WTC11 (cell line): ENCODE measurements at places on chromosomes 13 and 19.

DNA sequence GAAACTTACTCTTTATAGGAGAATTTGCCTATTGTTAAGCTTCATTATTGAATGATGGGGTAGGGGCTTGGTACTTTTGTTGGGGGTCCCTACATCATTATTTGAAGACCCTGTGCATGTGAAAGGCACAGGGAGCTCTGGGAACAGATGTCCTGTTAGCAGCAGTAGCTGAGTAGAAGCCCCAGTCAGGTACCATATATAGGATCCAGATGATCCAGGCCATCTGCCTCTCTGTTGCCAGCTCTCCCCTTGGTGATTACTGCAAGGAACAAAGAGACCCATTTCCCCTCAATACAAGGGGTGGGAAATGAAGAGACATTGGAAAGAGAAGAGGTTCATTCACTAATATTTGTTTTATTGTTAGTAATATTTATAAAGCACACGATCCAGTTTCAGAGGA is 4.4 kb upstream of the MTMR6 start:
- no peak for DNase-seq

- DNase-seq = no peak
Observed at GRCh38 chr13:25001476-25002206, 94.3 kb upstream of the PABPC3 start.

DNA sequence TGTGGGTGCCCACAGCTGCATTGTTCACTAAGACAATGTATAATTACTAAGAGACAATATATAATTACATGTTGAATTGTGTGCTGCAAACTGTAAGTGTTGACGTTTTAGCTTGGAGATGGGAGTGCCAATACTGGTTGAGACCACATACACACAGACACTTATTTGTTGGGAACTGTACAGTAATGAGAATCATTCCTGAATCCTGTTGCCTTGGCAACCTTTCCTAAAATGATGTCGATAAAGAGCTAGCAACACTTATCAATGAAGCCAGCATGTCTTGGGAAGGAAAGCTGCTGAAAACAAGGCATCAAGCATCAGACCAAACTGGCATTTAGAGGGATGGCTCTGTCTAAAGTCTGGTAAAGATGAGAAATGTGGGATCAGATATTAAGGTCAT is 51.3 kb downstream of the PCDH8 start:
- DNase-seq = no peak

GRCh38 chr19:1080360-1081161 is 13.6 kb downstream of the ARHGAP45 start:
- DNase-seq = no peak

DNA sequence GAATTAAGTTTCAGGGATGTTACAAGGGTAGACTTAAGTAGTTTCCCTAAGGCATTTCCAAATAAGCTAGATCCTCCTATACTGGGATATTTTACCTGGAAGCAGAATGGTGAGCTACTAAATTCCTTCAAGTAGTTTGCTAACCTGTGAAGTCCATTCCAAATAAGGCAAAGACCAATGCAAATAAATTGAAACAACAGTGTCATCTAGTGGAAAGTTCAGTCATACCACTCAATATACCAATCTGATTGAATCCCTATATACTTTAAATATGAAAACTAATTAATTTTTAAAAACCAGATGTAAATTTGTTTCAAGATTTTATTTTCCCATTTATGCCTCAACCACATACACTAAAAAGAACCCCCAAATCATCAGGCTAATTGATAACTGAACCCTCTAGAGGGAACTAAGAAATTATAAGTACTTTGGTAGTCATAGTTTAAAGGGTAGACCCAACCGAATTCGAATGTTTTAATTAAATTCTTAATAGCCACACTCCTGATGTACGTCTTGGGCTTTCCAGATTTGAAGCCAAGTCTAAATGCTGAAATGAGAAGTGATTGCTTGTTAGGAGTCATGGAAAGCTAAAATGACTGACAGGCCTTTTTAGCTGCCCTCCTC is 223.7 kb downstream of the TBC1D4 start:
- no peak for DNase-seq

DNA sequence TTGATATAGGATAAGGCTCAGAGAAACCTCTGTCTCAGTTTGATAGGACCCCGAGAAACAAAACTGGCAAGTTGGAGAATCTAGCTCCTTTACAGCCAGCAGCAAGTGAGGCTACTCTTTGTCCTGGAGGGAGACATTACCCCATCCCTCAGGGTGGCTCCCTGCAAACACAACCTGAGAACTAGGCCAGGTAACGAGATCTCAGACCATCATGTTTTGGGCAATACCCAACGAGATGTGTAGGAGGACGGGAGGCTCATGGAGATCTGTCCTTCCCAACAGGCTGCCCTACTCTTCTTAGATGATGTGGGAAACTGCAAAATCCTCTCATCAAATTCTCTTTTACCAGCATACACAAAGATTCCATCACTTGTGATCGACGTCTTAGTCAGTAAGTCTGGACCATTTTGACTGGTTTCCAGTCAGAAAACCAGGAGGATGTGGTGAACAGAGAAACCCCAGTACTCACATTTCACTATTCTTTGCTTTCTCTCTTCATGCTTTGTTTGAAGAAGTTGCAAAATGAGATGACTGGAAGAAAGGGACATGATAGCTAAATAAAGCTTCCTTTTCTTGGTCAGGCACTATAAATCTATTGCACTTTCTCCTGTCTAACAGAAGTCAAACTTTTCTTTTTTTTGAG is 6.0 kb upstream of the CTU1 start:
- no peak for DNase-seq

DNA sequence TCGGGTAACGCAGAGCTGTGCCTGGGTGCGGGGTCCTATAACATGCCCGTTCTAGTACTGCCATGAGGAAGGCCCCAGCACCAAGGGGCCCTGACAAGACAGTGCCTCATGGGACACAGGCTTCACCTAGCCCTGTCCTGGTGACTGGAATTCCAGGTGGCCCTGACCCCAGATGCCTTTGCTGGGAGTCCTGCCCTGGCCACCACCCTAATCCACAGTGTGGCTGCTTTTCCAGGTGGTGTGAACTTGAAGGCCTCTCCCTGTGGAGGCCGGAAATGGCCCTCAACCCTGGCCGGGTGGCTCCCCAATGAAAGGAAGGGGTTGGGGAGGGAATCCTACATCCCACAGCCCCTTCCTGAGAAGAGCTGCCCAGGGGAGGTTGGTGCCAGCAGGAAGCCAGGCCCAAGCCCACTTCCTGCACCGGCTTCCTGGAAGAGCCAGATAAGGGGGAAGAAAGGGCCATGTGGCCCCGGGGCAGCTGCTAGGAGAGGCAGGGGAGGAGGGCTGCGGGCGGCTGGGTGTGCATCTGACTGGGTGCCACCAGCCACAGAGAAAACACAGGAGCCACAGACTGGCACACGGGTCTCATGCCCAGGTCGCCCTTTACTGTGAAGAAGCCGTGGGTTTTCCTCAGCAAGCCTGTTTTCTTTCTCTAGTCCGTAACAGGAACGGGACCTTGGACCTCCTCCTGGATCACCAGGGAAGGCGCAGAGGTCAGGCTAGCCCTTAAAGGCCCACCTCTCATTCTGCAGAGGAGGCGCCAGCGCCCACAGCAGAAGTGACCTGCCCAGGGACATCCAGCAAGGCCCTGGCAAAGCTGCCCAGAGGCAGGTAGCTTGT is 4.7 kb downstream of the LSM4 start:
- no peak for DNase-seq

DNA sequence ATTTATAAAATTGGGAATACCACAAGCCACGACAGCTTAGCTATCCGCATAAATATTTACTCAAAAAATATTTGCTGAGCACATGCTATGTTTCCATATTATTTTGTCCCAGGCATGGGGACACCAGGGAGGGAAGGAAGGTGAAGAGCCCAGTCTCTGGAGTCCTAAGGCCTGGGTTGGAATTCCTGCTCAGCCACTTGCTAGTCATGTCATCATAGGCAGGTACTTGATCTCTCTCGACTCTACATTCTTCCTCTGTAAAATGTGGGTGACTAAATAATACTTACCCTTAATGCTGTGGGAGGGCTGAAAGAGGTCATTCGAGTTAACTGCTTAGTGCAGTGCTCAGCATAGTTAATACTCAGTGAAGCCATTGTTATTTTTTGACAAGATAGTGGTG is 4.3 kb upstream of the RNASEH2B start:
- no peak for DNase-seq

GRCh38 chr13:40987606-40988280 is 31.4 kb downstream of the ELF1 start:
- no peak for DNase-seq

DNA sequence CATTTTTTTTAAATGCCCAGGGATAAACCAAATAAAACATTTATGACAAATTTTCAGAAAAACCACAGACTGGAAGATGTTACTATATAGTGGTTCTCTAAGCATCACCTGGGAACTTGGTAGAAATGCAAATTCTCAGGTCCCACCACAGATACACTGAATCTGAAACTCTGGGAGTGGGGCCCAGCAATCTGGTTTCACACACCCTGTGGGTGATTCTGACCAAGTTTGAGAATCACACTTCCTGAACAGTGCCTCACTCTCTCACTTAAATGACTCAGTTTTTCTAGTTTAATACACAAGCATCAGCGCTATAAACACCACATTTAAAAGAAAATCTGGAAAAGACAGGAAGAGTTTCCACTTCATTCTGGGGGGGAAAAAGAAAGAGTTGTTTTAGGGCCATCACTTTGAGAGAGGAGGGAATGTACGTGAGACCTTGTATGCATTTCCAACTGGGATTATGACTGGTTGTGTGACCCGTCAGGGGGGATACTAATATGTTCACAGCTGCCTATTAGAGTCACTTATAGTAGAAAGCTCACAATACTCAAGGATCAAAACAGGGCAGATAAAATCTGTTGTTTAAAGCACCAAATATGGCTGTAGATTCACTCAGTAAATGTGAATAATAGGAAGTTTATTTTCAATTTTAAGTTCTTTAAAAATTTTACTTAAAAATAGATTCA is 567.7 kb downstream of the GPC6 start:
- no peak for DNase-seq

GRCh38 chr19:2805991-2806649 is 13.5 kb upstream of the ZNF554 start:
- DNase-seq = no peak

DNA sequence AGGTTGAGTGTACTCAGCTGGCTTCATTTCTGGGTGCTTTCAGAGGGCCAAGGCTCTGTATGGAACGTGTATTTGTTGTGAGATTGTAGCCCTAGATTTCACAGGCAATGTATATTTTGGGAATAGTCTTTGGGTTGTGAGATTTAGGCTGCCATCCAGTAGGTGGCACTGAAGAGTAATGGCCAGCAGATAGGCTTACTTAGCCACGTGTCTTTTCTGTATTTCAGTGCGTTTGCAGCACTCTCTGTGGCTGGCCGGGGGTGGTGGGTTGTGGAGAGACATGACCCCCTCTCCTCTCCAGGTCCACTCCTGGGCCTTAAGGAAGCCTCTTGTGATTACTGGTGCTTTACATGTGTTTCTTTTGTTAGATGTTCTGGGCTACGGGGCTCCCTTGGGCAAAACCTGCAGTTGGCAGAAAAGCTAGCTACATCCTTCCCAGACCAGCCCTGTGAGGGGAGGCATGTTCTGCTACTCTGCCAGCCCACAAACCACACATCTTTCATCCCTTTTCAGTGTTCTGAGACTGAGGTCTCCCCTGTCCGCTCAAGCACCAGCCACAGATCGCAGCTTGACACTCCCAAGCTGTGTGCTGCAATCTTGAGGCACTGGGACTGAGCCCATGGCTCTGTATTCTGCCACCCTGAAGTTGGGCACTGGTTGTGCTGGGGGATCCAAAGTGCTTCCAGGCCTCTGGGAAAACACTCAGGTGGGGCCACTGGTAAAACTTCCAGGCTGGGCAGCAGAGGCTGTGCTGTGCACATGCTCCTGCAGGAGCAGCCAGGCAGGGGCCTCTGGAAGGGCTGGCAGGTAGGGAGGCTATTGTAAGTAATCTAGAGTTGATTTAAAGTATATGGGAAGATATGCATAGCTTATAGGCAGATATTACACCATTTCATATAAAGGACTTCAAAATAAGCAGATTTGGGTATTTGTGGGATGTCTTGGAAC is 1096.8 kb upstream of the PCDH20 start:
- peak; percentile 60 for DNase-seq

GRCh38 chr13:106681536-106681935 is 113.6 kb upstream of the ARGLU1 start:
- no peak for DNase-seq

DNA sequence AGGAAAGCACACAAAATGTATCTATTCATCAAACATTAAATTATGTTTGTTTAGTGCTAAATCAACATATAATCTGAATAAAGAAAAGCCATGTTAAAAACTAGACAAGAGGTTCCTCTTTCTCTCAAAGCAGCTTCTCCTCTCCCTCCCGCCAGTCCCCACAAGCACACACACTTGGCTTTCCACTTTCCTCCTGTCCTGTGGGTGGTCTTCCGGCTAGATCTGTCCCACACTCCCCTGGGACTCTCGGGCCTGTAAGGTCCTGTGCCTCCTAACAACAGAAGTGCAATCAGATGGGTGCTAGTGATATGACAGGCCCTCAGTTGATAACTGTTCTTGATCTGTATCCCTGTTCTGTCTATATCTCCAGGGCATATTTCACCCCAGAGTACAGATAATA is 45.6 kb upstream of the RAP2A start:
- no peak for DNase-seq

DNA sequence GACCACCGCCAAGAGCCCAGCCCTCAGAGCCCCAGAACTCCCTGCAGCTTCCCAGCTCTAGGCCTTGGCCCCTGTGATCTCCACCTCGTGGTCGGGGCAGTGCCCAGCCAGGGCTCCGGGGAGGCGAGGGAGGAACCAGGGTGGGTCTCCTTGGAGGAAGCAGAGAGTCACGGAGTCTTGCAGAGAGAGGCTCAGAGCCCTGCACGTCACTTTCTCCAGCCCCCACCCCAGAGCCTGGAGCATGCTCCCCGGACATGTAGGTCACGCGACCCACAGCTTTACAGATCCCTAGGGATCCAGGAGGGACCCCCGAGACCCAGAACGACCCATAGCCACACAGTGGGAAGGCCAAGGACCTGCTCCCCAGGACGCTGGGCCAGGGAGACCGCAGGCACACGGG is 11.9 kb downstream of the GADD45B start:
- no peak for DNase-seq

DNA sequence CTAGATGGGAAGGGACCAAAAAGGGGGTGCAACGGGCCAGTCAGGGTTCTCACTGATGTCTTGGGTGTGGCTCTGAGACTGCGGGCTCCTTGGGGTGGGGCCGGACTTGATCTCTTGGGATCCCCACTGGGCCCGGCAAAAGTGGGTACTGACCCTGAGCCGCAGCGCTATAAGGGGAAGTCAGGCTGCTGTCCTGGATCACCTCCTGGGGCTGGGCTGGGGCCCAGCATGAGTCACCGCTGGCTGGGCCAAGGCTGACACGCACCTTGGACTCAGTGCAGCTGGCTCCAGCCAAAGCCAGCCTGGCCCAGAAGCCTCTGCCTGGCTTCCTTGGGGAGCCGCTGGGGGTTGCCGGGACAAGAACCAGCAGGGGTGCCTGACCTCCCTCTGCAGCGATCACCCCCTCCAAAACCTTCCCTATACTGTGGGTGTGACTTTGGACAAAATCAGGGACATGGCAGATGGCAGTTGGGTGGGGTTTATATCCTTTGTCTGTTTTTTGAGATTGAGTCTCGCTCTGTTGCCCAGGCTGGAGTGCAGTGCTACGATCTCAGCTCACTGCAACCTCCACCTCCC is 617 bp upstream of the IQCN start:
- DNase-seq = no peak

GRCh38 chr19:1945899-1946298 is 4.9 kb downstream of the CSNK1G2 start:
- DNase-seq = peak; percentile 91

GRCh38 chr13:37198629-37199028 is 93.2 kb upstream of the CSNK1A1L start:
- no peak for DNase-seq
